ENCODE measurements at places on chromosomes 2 and 18.
A peak's percentile ranks its signal among the peaks of the same experiment; 100 is the strongest.

DNA sequence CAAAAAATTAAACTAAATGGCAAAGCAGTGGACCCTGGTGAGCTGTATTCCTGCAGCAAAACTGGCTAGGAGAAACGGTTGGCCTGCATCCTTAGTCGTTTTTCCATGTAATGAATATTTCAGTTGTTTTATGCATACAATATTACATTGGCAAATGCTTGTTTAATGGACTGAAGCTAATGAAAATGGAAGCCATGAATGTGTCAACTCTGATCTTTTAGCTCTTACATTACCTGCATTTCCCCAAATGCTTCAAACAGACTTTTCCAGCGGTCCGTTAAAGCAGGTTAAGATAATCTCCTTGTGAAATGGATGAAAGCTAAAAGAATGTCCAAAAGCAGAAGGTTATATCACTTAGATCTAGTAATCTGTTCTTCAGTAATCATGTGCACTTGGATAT, 686.3 kb upstream of the SETBP1 start:
- no peak for DNase-seq

DNA sequence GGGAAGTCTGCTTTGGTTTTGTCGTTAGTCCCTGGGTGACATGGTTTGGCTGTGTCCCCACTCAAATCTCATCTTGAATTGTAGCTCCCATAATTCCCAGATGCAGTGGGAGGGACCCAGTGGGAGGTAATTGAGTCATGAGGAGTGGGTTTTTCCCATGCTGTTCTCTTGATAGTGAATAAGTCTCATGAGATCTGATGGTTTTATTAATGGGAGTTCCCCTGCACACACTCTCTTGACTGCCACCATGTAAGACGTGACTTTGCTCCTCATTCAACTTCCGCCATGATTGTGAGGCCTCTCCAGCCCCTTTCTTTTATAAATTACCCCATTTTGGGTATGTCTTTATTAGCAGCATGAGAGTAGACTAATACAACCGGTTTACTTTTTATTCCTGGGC, 405.8 kb upstream of the ID2 start:
- no peak for DNase-seq

DNA sequence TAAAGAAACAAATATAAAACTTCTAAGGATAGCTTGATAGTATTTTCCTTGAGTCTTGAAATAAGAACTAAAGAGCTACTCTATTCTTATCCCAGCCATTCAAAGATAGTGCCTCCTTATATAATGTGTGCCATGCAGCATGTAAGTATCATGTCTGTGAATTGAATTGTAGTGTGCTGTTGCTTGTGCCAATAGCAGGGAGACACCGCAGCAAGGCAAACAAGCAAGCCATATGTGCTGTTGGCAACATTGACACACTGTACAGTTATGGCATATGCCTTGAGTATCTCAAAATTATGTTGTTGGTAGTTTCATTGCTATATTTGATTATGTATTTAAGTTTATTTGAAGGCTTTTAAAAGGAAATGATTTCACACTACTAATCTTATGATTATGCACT, 58.2 kb downstream of the ERBB4 start:
- no peak for DNase-seq

DNA sequence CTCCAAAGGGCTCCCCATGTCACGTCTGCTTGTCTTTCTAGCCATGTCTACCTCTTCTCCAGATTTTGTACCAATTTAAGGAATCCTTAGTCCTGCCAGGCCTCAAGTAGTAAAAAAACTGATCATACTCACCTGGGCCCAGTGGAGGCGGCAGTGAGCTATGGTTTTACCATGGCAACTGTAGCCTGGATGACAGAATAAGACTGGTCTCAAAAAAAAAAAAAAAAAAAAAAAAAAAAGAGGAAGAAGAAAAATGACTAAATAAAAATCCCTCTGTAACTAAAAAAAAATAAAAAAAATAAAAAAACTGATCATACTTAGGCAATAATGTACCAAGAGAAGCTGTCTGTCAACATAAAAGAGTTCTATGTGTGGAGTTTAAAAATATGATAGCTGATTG, 221.6 kb downstream of the NR4A2 start:
- peak; percentile 31 for DNase-seq

GRCh38 chr2:159926695-159927094, 128.7 kb upstream of the CD302 start:
- DNase-seq: no peak

DNA sequence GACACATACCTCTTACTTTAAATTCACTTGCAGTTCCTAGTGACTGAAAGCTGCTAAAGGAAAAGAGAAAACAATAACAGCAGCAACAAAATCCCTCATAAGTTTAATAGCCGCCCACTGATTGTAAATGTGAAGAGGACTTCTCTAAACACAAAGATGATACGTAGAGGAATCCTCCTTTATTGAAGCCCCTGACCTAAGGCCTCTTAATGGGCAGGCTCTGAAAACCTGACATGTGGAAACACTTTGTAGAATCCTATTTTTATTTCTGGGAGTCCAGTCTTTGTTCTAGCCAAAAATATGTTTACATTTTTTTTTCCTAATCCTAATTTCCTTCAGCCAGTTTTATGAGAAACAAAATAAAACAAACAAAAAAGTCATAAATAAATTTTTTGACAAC, 1277.7 kb upstream of the CELF4 start:
- DNase-seq: no peak

GRCh38 chr2:19559596-19560240, 201.3 kb upstream of the OSR1 start:
- no peak for DNase-seq

DNA sequence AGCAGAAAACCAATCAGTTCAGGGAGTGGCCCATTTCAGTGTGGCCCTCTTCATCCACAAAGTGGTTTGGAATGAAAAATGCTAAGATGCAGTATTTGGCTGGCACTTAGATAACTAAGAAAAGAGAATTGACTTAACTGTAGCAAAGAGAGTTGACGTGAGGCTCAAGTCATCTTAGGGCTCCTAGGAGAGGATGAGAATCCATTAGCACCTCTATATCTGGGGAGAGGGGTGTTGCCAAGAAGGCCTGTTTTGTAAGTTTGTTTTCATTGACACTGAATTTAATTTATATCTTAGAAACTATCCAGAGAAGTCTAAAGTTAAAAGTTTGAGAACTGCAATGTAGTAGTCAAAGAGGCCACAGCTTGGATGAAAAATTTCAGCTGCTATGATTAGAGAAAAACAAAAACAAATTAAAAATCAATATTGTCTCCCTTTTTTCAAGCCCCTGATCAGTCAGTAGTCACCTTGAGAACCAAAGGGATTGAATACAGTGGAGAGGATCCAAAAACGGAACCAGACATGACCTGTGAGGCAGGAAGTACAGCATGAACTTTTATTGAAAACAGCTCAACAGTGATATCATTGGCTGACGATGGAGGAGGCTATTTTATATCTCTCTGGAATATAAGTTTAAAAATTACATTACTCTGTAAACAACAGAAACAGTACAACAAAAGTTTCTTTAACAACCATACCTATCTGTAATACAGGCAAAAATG, 52.7 kb downstream of the PHLPP1 start:
- DNase-seq: no peak

DNA sequence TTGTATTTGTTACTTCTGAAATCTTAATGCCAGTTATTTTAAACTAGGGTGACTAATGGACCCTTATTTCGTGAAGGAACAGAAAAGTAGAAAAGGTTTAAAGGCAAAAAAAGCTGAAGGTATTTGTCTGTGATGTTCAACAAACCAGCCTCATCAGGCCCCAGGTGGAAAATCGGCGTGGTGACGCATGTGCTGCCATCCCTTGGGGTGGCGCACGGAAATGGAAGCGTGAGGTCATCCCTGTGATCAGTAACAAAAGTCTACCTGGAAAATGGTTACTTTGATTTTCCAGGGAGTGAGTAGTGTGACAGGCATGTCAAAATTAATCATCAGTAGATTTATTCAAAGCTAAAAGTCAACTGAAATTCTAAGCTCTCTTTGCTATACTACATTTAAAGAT, 313.2 kb downstream of the GBX2 start:
- DNase-seq: no peak

DNA sequence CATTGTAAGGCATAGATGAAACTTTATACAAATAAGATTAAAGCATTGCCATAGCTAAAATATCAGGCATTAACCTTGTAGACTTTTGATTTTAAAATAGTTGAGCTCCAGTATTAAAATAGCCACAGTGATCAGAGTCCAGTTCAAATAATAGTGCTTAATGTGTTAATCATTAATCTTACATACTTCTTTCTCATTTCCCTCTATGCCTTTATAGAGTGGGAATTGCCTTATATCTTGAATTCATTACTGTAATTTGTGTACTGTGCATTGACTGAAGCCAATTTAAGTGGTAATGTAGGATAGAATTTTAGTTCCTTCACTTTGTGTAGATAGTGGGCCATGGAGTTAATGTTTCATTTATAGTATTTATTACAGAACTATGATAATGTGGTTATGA, 549.2 kb upstream of the VWC2L start:
- no peak for DNase-seq

DNA sequence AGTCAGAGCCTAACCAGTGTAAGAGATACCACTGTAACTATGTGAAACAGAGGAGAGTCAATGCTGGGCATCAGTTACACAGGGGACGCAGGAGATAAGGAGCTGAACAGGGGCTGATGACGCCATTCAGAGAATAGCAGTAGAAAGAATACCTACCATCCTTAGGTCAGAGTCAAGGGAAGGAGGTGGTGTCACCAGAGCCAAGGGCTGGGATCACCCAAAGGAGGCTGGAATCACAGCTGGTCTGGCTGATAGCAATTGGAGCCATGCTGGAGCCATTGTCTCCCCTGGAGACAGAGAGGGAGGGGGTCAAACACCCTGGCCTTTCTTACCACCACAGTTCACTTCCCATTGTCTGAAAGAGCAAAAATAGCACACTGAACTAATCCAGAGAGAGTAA, 37.3 kb upstream of the C18orf32 start:
- no peak for DNase-seq

DNA sequence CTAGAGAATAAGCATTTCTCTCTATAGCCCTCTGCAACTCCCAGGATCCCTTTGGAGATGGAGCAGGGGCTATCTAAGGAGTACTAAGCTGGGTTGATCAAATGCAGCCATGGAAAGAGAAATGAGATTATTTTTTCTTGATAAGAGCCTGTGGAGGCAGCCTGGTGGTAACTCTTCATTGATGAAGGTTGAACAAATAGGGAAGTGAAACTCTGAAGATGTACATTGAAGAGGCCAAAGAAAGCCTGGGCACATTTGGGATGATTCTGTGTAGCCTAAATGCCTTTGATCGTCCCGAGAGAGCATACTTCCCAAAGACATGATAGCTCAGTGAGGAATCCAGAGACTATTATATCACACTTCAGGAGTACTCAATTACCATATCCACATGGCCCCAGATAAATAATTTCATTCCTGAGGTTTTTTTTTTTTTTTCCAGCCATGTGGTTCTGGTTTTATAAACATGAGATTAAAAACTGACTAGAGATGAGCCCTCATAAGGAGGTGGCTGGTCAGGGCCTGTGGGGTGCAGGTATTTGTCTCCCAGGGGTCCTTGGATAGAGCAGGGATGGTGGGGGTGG, 192.5 kb downstream of the TPGS2 start:
- no peak for DNase-seq

GRCh38 chr2:162333968-162334367, 10.0 kb upstream of the GCA start:
- no peak for DNase-seq

DNA sequence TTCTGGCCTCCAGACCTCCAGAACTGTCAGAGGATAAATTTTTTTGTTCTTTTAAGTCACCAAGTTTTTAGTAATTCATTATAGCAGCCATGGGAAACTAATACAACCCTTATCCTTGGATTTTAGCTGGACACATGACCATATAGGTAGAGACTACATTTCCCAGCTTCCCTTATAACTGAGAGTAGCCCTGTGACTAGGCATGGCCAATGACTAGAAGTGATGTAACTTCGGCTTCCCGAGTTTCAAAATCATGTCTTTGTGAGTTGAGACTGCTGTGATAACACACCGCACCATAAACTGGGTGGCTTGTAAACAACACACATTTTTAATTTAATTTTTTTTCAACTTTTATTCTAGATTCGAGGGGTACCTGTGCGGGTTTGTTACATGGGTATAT, 134.0 kb upstream of the SERTAD2 start:
- DNase-seq: no peak

- DNase-seq: no peak
Measured at GRCh38 chr2:42653908-42654445, 85.5 kb downstream of the MTA3 start.

Data from GM10248 (cell line).